Stimulated activated CD8-positive, alpha-beta memory T cell treated with anti-CD3 and anti-CD28 coated beads, Interleukin-4, amount 100 ng/mL, for 4 hours (primary cell): ENCODE measurements at places on chromosomes 11 and 22.

DNA sequence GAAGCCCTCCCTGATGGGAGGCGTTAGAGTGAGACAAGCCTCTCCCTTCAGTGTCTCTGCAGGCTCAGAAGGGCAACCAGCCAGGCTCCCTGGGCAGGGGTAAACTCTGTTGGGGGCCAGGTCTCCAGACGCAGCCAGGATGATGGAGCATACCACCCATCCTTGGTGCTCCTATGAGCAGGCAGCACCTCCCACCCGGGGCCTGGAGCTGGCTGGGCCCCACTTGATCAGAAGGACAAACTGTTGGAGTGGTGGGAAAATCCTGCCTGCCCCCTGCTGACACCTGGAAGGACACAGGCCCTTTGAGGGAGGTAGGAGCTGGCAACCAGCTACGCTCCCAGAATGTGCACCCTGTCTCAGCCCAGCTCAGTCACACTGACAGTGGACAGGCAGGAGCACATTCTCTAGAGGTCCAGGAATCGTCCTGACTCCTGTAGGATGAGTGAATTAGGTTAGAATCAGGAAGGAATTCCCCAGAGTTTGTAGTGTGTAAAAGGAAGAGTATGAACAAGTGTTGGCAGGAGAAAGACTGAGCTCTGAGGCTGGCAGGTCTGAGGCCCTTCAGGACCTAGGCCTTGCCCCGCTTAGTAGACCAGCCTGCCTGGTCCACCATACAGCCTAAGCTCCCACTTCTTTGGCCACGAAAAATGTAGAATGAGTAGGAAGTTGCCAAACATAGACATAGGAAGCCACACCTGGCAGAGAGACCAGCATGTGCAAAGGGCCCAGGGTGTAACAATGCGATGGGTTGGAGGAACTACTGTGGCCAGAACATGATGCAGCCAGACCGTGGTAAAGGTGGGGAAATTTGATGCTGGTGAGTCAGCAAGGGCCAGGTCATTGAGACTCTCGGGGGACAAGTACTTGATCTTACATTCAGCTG, 19.1 kb downstream of the ARHGEF17 start:
- no peak for DNase-seq

GRCh38 chr11:71425409-71425808, 22.8 kb downstream of the DHCR7 start:
- DNase-seq: no peak

DNA sequence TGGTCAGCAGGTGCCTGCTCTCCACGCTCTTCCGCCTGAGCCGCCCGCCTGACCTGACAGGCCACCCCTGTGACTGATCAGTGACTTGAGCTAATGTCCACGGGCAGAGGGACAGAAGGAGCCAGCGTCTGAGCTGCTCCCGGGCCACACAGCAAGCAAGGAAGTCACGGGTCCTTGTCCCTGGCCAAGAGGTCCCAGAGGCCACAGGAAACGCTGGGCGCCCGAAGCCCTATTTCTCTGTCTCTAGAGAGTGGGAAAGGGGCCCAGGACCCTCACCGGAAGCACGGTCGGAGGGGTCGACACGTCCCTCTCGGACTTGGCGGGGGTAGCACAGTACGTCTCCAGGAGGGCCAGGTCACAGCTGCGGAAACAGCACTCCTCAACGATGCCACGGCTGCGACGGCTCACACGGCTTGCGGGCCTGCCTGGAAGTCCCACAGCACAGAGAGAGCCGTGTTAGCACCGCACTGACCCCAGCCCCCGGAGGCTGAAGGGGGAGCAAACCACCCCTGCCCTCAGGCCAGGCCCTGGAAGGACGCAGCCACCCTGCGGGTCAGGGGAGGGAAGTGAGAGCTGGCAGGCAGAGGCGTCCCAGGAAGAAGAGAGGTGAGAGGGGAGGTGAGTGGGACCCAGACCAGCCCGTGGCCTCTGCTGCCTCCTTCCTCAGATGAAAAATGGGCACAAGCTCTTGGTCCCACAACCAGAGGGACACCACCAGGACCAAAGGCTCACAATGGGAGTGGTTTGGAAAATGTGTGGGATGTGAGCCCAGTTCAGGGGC, 5.8 kb downstream of the IGF2 start:
- DNase-seq: no peak

GRCh38 chr11:112156153-112156955, 7.5 kb downstream of the IL18 start:
- DNase-seq: no peak

DNA sequence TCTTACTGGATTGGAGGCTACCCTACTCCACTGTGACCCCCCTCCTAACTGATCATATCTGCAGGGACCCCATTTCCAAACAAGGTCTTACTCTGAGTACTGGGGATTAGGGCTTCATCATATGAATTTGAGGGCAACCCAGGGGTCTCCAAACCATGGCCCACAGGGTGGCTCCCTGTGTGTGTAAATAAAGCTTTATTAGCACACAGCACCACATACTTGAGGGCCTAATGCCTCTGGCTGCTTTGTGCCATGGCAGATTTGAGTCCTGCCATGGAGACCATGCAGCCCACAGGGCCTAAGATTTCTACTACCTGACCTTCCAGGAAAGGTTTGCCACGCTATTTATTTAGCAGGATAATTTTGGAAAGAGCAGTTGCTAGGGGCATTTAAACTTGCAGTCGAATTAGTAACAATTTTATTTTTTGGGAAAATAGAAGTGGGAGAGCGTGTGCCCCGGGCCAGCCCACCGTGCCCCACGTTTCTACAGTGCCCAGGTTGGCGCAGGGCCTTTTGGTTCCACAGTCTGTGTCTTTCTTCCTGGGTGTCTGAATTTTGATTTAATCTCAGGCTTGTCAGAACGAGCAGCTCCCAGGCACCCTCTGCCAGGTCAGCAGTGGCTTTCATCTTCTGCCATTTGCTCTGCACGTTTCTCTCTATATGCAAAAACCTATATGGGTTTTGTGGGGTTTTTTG, 92.3 kb downstream of the KCNQ1 start:
- DNase-seq: no peak

DNA sequence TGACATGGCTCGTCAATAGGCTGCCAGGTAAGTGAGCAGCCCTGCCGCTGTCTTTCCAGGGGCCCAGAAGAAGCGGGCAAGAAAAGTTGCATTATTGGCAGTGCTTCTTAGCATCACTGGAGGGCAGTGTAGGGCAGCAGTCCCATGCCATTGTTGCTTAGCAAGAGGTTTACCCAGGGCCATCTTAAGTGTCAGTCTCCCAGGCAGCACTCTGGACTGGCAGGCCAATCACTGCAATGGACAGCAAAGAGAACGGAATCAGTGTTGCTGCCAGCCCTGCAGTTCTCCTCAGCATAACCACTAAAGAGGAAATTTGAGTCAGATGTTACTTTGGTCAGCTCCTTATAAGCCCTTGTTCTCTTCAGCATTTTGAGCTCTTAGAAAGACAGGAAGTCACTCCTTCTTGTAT, 13.4 kb upstream of the GRK2 start:
- no peak for DNase-seq

DNA sequence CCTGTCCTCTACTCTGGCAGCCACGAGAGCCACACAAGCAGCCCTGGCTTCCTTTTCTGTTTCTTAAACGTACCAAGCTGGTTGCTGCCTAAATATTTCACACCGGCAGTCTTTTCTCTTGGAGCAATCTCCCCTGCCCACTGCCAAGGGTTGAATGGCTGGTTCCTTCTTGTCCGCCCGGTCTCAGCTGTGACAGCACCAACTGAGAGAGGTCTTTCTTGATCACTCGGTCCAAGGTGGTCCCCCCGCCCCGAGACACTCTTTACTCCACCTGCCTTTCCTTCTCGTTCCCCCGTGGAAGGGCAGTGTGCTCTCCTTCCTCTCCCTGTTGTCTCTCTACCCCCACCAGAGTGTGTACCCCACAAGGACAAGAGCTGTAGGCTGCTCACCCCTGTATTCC, 33.7 kb upstream of the IGSF9B start:
- DNase-seq: no peak

GRCh38 chr11:117876341-117877119, at the start of gene FXYD6:
FXYD6 (minus strand) TSS chr11:117876658; CDS start chr11:117842776, 33,882 bp downstream.
- no peak for DNase-seq

- no peak for DNase-seq
Observed at GRCh38 chr22:32708830-32709229, 92.7 kb upstream of the TIMP3 start.

- DNase-seq: no peak
Observed at GRCh38 chr11:4637662-4638047, 378 bp downstream of the OR51D1 start.

- no peak for DNase-seq
Observed at GRCh38 chr11:45322111-45322705, 36.1 kb upstream of the SYT13 start.

- no peak for DNase-seq
Observed at GRCh38 chr11:129815596-129816461, at the start of gene TMEM45B. TMEM45B (plus strand) TSS chr11:129815848; CDS start chr11:129852483, 36,635 bp downstream.

DNA sequence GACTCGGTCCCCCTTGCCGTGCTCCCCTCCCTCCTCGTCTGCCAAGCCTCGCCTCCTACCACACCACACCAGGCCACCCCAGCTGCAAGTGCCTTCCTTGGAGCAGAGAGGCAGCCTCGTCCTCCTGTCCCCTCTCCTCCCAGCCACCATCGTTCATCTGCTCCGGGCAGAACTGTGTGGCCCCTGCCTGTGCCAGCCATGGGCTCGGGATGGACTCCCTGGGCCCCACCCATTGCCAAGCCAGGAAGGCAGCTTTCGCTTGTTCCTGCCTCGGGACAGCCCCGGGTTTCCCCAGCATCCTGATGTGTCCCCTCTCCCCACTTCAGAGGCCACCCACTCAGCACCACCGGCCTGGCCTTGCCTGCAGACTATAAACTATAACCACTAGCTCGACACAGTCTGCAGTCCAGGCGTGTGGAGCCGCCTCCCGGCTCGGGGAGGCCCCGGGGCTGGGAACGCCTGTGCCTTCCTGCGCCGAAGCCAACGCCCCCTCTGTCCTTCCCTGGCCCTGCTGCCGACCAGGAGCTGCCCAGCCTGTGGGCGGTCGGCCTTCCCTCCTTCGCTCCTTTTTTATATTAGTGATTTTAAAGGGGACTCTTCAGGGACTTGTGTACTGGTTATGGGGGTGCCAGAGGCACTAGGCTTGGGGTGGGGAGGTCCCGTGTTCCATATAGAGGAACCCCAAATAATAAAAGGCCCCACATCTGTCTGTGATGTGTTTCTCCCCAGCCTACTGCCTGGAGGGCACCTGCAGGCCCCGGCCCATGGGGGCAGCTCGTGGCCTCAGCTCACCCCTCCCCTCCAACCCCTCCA, 29.8 kb downstream of the CAPN1 start:
- DNase-seq: no peak

GRCh38 chr11:128643661-128644317, 50.1 kb upstream of the FLI1 start:
- no peak for DNase-seq

GRCh38 chr11:76574406-76574805, 96.1 kb downstream of the LRRC32 start:
- DNase-seq: no peak

DNA sequence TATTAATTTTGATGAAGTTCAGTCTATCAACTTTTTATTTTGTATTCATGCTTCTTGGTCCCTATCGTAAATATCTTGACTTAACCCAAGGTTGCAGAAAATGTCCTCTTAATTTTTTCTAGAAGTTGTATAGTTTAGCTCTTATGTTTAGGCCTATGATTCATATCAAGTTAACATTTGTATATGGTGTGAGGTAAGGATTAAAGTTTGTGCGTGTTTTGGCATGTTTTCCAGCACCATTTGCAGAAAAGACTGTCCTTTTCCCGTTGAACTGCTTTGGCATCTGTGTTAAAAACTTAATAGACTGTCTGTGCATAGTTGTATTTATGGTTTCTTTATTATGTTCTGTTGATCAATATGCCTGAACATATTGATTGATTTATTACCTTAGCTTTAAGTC, 42.3 kb downstream of the ARHGEF12 start:
- DNase-seq: no peak
